Fibroblast of skin of left quadriceps (primary cell): ENCODE measurements at places on chromosomes 6 and 20.

- no peak for DNase-seq
Measured at GRCh38 chr6:27672113-27672799, 199.4 kb upstream of the ZNF184 start.

GRCh38 chr6:73669005-73669404 is 15.2 kb upstream of the SLC17A5 start:
- no peak for DNase-seq

DNA sequence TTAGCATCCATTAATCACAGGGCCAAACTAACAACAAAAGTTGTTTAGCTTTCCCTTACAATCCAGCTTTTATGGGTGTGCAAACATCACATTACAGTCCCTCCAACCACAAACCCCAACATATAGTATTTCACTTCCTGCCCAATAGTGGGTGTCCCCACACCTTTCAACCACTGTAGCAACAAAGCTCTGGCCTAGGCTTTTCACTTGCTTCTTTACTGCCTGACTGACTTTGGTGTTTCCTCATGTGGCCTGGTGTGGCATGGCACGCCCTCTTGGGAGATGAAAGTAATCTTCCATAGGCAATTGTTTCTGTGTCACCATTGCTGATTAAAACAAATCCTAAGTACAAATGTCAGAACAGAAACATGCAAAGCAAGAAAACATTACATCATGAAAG is 46.3 kb downstream of the MCM8 start:
- no peak for DNase-seq

DNA sequence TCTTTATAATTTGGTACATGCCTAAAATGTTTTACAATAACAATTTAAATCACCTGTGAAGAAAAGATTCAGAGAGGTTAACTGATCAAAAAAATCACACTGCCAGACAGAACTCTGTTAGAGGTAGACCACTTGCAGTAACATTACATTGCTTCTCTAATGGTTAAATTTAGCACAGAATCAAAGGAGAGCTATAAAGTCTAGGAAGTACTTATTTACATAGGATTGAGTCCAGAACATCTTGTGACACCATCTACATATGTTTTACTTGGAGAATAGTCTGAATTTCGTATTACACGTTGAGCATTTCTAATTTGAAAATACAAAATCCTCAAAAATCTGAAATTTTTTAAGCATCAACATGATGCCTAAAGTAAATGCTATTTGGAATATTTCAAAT is 17.2 kb upstream of the TBC1D20 start:
- DNase-seq = no peak

- DNase-seq = no peak
Measured at GRCh38 chr20:18313411-18313810, 25.1 kb downstream of the ZNF133 start.

DNA sequence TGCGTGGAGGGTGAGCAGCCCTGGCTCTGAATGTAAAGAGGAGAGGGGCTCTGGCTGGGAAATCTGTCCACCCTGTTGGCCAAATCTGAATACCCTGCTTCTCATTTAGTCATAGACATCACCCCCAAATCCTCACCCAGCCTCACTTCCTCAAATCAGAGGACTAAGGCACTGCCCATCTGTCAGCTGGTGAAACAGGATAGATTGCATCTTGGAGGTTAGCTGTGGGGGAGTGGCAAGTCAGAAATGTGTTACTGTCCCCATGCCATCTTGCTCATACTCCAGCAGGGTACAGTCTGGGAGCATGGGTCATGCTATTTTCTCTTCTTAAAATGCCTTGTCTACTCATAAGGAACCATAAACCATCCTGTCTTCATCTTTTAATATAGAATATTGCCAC is 9.5 kb upstream of the DTNBP1 start:
- no peak for DNase-seq

- no peak for DNase-seq
Measured at GRCh38 chr6:157978021-157978783, 3.5 kb upstream of the SYNJ2 start.

GRCh38 chr6:118788702-118789101 is 105.2 kb upstream of the ASF1A start:
- no peak for DNase-seq

DNA sequence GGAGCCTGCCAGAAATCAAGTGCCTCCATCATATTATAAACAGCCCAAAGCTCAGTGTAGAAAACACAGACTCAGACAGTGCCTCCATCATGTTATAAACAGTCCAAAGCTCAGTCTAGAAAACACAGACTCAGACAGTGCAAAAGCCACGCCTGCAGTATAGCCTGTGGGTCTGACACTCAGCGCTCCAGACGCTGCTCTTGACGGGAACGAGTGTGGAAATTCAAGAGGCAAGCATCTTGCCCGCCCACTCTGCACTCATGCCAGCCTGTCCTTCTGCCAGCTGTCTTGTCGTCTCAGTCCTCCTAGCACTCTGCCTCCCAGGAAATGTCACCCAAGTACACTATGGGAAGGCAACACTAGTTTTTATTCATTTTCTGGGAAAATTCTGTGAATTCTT is 274.2 kb upstream of the CDH4 start:
- no peak for DNase-seq

GRCh38 chr6:20540683-20541082 is 6.4 kb downstream of the CDKAL1 start:
- no peak for DNase-seq

- DNase-seq = peak; percentile 14
Measured at GRCh38 chr20:12883507-12883885, 125.3 kb upstream of the SPTLC3 start.

DNA sequence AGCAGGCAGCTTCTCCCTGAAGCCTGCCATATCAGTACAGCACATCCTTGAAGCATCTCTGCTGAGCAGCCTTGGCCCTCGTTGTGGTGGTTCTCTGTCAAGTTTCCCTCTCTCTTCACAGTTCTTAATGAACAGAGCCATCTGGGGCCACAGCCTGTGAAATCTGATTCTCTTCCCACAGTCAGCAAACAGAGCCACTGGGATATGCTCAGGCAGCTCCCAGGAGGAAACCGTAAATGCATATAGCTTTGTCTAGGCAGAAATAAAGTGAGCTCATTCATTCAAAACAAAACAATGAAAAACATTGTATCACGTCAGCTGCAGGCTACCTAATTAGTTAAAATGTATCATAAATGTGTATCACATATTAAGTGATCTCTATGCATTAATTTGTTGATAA is 80.3 kb downstream of the TBC1D7 start:
- DNase-seq = peak; percentile 67

- DNase-seq = no peak
Measured at GRCh38 chr6:161607696-161608297, 333.9 kb upstream of the AGPAT4 start.

DNA sequence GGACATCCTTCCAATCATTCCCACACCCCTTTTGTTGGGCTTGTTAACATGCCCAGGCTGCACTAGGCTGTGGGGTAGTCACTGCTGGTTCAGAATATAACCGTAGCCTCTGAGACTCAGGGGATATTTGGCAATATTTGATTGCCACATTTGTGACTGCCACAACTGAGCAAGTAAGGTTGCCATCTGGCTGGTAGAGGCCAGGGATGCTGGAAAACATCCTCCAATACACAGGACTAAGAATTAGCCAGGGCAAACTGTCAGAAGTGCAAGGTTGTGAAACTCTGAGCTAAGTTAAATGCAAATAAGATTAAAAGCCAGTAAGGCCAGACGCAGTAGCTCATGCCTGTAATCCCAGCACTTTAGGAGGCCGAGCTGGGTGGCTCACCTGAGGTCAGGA is 112.0 kb downstream of the ZMYND8 start:
- no peak for DNase-seq

DNA sequence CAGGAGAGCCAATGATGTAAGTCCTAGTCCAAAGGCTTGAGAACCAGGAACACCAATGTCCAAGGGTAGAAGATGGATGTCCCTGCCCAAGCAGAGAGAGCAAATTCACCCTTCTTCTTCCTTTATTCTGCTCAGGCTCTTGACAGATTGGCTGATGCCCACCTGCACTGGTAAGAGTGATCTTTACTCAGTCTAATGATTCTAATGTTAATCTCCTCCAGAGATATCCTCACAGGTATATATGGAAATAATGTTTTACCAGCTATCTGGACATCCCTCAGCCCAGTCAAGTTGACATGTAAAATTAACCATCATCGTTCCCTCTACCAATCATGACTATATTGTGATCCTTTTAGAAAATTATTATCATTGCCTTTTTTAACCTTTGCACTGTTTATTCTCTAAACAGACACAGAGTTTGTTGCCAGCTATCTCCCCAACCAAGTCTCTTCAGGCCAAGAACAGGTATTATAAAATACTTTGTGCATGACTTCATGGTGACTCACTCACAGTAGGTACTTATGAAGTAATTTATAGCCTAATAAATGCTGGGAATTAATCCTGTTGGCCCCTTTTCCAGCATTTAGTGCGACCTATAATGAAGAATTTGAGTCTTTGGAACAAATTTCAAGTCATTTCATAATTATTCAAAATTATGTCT is 26.2 kb upstream of the TSHZ2 start:
- DNase-seq = no peak

DNA sequence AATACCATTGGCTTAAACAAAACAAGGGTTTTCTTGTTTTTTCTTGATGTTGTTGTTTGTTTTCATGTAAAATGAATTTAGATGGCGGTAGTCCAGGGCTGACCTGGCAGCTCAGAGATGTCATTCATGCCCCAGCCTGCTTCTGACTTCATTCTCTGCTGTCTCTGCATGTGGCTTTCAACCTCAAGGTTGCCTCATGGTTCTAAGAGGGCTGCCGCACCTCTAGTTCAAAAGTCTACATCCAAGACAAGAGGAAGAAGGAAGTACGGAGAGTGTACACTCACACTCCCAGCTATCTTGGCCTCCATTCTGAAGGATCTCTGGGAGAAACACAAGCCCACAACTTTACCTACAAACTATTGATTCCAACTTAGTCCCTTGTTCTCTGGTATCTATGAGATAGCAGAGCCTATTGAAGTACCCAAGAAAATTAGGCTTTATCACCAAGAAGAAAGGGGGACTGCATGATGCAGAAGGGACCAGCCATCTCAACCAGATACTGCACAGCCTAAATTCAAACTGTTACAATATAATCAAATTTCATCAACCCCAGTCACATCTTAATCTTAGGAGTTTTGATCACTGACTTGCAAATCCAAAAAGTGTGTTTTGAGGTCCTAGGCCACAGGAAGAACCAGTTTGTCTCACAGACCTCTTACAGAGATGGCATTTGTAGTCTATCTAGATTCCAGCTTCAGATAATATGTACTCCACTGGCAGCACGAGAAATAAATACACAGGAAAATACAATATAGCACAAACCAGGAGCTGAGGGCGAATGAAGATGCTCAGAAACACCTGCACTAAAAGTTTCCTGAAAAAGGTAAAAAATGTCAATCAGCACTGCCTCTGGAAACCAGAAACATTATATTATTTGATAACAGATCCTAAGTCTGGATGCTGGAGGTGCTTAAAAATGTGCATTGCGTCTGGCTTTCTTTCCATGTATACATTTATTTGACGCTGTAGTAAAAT is 866 bp upstream of the BTN3A3 start:
- no peak for DNase-seq

DNA sequence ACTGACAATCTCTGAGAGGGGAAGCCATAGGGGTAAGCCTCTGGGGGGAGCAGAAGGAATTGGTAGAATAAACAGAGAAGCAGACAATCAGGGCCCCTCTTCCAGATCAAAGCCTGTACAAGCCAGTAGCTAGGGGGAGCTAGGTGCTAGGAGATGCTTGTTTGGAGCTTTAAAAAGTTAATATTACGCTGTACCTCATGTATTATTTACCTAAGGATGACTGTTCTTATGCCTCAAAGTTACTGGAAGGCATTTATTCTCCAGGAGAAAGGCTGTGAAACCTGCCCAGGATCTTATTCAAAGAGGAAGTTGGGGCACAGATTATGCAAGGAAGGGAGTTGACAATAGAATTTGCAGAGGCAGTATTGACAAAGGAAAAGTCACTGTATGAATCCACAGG is 111.8 kb upstream of the SLC35F1 start:
- no peak for DNase-seq

DNA sequence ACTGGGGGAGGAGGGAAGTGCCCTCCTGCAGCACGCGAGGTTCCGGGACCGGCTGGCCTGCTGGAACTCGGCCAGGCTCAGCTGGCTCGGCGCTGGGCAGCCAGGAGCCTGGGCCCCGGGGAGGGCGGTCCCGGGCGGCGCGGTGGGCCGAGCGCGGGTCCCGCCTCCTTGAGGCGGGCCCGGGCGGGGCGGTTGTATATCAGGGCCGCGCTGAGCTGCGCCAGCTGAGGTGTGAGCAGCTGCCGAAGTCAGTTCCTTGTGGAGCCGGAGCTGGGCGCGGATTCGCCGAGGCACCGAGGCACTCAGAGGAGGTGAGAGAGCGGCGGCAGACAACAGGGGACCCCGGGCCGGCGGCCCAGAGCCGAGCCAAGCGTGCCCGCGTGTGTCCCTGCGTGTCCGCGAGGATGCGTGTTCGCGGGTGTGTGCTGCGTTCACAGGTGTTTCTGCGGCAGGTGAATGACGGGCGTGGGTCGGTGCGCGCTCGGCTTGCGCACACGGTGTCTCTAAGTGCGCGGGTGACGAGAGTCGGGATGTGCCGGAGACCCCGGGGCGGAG is at the start of gene CDKN1A:
Gene CDKN1A, plus strand, starts transcription at position 227 of the 555 bp plus-strand sequence. CDS start 5,388 bp downstream, outside the sequence.
- peak; percentile 72 for DNase-seq

- no peak for DNase-seq
Measured at GRCh38 chr6:155406801-155407200, 48.8 kb downstream of the NOX3 start.

- DNase-seq = no peak
Measured at GRCh38 chr20:44433751-44434538, 41.7 kb upstream of the TTPAL start.

DNA sequence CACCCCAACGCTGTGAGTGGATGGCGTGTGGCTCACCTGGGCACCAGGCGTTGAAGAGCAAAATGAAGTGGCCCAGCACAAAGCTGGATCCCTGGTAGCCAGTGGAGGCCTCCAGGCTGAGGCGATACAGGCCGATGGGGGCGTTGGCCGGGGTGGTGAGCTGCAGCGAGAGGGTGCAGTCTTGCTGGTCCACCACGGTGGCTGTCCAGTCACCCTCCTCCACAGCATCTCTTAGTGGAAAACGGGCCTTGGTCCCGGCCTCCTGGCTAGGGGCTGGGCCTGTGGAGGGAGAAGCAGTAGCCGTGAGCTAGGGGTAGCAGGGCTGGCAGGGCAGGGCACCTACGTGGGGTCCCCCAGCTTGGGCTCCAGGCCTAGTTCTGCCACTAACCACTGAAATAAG is 9.3 kb downstream of the TGM2 start:
- no peak for DNase-seq

- no peak for DNase-seq
Measured at GRCh38 chr6:154402081-154402780, 45.6 kb upstream of the IPCEF1 start.

DNA sequence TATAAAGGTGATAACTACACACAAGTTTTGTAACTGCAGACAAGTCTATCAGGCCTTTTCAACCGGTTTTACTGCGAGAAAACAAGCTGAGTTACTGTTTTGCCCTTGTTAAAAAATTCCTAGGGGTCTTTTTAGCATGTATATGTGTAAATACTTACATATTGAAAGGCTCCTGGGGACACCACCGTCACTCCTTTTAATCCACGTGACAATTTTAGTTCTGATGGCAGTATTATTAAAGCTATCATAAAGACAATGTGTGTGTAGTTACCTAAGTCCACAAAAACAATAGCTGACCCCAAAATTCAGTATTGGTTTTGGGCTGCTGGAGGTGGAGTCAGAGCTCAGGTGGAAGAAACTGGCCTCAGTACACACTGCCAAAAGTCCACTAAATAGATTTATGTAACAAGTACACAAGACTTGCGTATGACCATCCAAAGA is 41.3 kb upstream of the HFE start:
- DNase-seq = no peak

- no peak for DNase-seq
Measured at GRCh38 chr6:68046302-68046701, 588.8 kb upstream of the ADGRB3 start.
